Caki2 (cell line): ENCODE measurements at places on chromosomes 5 and 9. TPM values are rescaled to one million over a fixed set of nuclear protein-coding genes. Genes with fewer than 3 reads are reported as not detected.

The MYORG gene
- total RNA-seq = 0.03 TPM in 1 of 2 replicates, not detected in the other

The TRMO gene
- 29.8 and 36.7 TPM in 2 replicates for total RNA-seq

The SPINK7 gene
- not detected in 2 replicates for total RNA-seq

The C6 gene
- total RNA-seq = 1.2 TPM in 1 of 2 replicates, not detected in the other

The FBP2 gene
- total RNA-seq = not detected in 2 replicates

DNA sequence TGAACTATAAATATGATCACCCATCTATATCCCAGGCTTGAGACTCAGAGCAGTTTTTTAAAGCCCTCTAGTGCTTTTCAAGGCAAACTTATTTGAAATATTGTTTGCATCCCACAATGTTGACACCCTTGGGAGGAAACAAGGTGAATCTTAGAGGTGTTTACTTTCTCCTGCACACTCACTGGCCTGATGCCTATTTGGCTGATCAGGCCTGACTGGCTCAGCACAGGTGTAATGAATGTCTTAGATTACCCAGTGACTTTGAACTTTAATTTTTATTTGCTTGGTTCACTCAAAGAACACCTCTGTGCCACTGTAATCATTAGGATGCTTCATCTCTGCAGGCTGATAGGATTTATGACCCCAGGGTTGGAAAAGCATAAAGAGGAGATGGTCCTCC lies 158.3 kb downstream of the KCTD16 start:
- DNase-seq = no peak

- no peak for DNase-seq
Measured at GRCh38 chr5:74261421-74261820, 379.1 kb downstream of the ENC1 start.

- no peak for DNase-seq
Measured at GRCh38 chr5:79841172-79841571, 149.9 kb downstream of the MTX3 start.

DNA sequence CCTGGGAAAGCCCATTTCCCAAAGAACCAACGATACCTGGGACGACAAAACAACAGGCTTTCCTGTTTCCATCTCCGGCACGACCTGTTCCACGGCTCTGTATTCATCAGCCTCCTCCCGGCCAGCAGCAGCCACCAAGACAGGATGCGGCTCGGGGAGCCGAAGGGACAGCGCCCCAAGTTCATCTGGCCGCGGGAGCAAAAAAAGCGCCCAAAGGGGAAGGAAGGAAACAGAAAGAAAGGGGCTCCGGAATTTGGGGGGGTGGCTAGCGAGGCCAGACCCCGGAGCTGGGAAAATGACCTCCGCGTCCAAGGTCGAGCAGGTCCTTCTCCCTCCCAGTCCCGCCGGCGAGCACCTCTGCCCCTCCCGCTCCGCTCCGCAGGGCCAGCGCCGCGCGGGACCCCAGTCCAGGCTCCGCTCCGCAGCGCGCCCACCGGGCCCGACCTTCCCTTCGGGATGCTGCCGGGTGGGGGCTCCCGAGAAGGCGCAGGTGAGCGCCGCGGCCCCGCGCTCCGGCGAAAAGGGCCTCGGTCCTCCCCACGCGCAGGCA lies 608 bp downstream of the ELOVL7 start:
- peak; percentile 22 for DNase-seq

DNA sequence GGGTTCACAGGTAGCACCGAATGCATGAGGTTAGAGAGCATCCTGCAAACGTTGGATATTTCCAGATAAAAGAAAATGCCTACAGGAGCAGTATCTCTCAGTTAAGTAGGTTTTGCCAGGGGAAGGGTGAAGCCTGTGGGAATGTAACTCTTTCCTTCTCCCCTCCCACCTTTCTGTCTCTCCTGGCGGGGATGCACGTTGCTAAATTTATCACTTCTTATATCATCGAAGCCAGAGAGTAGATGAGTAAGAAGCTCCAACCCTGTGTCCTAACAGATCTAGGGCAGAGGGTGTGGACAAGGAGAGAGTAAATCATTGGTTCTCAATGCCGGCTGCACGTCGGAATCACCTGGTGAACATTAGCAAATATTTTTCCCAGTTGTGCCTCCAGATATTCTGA lies 457.5 kb downstream of the ENC1 start:
- DNase-seq = no peak

DNA sequence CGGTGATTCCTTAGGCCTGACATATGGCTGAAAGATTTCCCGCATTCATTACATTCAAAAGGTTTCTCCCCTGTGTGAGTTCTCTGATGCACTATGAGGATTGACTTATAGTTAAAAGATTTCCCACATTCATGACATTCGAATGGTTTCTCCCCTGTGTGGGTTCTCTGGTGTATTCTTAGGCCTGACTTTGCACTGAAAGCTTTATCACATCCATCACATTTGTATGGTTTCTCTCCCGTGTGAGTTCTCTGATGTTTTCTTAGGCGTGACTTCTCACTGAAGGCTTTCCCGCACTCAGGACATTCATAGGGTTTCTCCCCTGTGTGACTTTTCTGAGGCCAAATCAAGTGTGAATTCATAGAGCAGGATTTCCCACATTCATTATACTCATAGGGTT lies 35.8 kb downstream of the ZNF782 start:
- DNase-seq = peak; percentile 37

- peak; percentile 78 for DNase-seq
Measured at GRCh38 chr5:174572591-174572990, 151.8 kb upstream of the MSX2 start.

- no peak for DNase-seq
Measured at GRCh38 chr9:132409828-132410528, at the start of gene CFAP77. TSS of gene CFAP77 (plus strand) at chr9:132410211. CDS start at chr9:132410272, 61 bp downstream.
